ENCODE measurements at places on chromosomes 2 and 18. TPM values are rescaled to one million over a fixed set of nuclear protein-coding genes. Genes with fewer than 3 reads are reported as not detected.

- no peak for DNase-seq
Observed at GRCh38 chr2:49288113-49288705, 133.9 kb upstream of the FSHR start.

DNER gene
- total RNA-seq = 1.2 TPM

DNA sequence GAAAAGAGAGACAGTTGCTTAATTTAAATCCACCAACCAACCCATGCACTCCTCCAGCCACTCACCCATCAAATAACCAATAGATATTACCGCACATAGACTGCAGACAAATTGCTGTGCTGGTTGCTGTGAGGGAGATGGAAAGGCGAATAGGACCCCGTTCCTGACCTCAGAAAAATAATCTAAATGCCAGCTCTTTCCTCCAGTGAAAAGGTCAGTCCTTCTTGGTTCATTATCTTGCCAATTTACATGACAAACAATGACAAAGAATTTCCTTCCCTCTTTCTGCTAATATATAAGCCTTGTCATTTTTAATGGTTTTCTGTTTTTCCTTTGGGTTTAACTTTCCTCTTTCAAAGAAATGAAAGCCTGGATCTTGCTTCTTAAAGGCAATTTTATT, 61.6 kb downstream of the MEP1B start:
- DNase-seq = no peak

- DNase-seq = no peak
Observed at GRCh38 chr18:8978394-8978793, 124.1 kb upstream of the NDUFV2 start.

DNA sequence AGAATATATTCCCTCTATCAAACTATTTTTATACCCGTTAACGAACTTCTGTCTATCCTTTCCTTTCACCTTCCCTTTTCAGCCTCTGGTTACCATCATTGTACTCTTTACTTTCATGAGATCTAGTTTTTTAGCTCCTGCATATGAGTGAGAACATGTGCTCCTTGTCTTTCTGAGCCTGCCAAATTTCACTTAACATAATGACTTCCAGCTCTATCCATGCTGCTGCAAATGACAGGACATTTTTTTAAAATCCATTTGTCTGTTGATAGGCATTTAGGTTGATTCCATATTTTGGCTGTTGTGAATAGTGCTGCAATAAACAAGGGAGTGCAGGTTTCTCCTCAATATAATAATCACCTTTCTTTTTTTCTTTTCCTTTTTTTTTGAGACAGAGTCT, 8.2 kb upstream of the CCDC195 start:
- DNase-seq = no peak

DNA sequence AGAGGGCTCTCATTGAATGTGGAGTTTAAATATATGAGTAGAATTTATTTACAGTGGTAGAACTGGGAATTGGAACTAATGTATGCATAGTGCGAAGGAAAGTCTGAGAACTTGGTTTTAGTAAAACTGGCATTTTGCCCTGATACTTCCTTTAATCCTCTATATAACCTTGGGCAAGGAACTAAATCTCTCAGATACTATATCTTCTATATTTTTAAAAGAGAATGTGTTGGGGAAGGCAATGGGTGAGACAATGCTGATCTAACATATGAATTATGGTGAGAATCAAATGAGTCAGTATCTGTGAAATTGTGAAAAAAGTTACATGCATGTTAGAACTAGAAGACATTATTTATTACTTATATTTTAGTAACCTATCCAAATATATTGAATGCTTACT, 2109.4 kb upstream of the PIK3C3 start:
- DNase-seq = no peak

KIAA2012 gene
- 2.8 TPM for total RNA-seq

GRCh38 chr18:79567481-79568147, 112.0 kb upstream of the CTDP1 start:
- peak; percentile 47 for DNase-seq

DNA sequence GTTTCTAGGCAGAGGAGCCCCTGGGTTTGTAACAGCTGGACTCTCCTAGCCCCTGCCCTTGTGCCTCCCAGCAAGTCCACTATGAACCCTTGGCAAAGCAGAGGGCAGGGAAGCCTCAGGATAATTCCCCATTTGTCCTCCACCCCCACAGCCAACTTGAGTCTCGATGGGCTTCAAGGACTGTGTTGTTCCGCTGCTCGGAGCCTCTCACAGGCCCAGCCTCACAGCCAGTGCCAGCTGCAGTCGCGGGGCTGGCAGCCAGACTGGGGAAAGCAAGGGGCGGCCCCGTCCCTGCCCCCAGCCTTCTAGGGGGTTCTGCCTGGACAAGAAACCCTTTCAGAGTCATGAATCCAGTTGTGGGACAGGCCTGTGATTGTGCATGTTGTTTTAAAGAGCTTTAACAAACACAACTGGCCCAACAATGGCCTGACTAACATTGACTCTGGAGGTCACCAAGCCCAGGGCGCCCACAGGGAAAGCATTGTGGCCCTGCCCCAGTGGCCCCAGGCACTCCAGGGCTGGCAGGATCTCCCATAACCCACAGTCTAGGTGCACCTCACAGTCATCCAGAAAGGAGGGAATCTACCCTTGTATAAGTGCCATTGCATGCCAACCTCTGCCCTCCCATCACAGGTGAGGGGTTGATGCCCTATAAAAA, 71.8 kb upstream of the DAPL1 start:
- DNase-seq = no peak

CRYBA2 gene
- not detected for total RNA-seq

- no peak for DNase-seq
Observed at GRCh38 chr2:51511002-51511401, 479.1 kb upstream of the NRXN1 start.

UGT1A9 gene
- not detected for total RNA-seq

DES gene
- total RNA-seq = 64.5 TPM

- DNase-seq = peak; percentile 20
Observed at GRCh38 chr18:48800876-48801727, 149.7 kb downstream of the SMAD7 start.

DNAH6 gene
- total RNA-seq = 6.3 TPM

- DNase-seq = no peak
Observed at GRCh38 chr2:172052000-172052983, 33.0 kb upstream of the DLX1 start.

SP140L gene
- 34.0 TPM for total RNA-seq

AFTPH gene
- 42.6 TPM for total RNA-seq

DCAF17 gene
- total RNA-seq = 15.6 TPM

GRCh38 chr2:232843834-232844233, 26.2 kb upstream of the SNORC start:
- DNase-seq = no peak

GRCh38 chr2:1052771-1053191, 102.1 kb downstream of the SNTG2 start:
- no peak for DNase-seq

DNA sequence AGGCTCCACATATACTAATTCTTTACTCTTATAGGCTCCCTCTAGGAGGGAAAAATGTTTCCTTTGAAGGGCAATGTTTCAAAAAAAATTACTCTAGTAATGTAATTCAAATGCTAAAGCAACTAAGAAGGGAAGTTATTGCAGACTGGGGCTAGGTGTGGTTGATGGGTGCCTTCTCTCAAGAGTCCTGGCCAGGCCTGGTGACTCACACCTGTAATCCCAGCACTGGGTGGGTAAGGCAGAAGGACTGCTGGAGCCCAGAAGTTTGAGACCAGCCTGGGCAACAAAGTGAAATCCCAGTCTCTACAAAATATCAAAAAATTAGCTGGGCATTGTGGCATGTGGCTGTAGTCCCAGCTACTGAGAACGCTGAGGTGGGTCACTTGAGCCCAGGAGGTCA, 31.2 kb upstream of the CDKL4 start:
- DNase-seq = no peak

DNA sequence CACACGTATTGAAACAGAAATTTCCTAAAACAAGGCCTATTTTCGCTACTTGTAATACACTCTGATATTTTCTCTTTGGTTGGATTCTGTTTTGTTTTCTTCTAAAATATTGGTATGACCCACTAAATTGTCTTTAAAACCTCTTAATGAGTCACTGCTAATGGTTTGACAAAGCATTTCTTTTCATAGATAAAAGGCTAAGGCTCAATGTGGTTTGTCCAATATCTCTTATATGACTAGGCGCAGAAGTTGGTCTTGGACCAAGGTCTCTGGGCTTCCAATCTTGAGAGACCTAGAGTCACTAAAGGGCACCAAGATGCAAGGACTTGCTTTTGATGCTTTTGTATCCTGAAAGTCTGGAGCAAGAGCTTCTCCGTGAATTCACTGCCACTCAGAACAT, 498.2 kb upstream of the TCF4 start:
- no peak for DNase-seq

DNA sequence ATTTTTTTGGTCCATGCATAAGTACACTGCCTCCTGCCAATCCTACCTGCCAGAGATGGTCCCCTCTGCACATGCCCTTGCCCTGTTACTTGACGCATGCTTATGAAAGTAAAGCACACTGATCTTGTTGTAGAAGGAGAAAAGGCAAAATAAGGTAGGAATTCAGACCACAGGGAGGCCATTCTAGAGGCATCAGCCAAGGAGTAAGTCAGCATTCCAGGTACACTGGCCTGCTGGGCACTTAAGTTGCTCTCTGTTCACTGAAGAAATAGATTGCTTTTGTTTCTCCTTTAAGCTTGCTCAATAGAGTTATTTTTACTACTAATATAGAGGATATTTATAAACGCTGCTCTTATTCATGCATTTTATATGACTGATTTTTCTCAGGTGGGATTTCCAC, 604.4 kb downstream of the TDRD15 start:
- no peak for DNase-seq

HOXD13 gene
- not detected for total RNA-seq

- DNase-seq = no peak
Observed at GRCh38 chr2:188330316-188331053, 38.8 kb downstream of the GULP1 start.

- DNase-seq = no peak
Observed at GRCh38 chr2:201072201-201072530, 365 bp downstream of the NDUFB3 start.

SERPINB3 gene
- not detected for total RNA-seq

SDC1 gene
- 90.0 TPM for total RNA-seq

TPO gene
- 0.21 TPM for total RNA-seq

DNA sequence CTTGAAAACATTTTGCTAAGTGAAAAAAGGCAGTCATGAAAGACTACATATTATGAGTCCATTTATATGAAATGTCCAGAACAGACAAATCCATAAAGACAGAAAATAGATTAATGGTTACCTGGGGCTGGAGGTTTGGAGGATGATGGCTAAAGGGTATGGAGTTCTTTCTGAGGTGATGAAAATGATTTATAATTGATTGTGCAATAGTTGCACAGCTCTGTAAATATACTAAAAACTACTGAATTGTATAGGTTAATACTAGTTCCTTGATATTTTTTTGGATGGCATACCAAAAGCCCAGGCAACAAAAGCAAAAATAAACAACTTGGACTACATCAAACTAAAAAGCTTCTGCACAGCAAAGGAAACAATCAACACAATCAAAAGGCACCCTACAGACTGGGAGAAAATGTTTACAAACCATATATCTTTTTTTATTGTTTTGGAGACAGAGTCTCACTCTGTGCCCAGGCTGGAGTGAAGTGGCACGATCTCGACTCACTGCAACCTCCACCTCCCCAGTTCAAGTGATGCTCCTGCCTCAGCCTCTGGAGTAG, 21.5 kb downstream of the SOS1 start:
- no peak for DNase-seq

IL36RN gene
- not detected for total RNA-seq

DNA sequence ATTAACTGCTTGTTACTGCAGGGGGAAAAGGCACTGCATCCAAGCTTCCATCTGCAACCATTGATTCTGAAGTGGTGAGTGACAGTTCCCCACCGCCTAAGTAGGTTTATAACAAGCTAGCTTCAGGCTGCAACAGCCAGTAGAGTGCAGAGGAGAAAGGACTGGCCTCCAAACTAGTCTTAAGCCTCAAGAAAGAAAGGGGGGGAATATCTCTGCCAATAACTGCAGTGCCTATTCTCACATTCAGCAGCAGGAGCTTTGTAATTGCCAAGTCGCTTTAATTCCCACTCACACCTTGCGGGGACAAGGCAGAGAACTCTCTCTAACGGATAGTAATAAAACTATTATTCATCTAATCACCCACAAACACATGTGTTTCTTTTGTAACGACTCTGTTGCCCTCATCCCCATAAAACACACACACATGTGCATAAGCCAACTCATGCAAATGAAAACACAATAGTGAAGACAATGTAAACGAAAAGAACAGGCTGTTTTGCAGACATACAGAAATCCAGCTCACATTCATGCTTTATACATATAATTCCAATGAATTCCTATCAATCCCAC, 1963.3 kb upstream of the PIK3C3 start:
- no peak for DNase-seq

- DNase-seq = peak; percentile 54
Observed at GRCh38 chr2:67215214-67216055, 181.7 kb upstream of the ETAA1 start.

- no peak for DNase-seq
Observed at GRCh38 chr2:205850611-205851010, 168.3 kb downstream of the NRP2 start.

GRCh38 chr2:30113617-30114293, 33.1 kb upstream of the YPEL5 start:
- no peak for DNase-seq

DNA sequence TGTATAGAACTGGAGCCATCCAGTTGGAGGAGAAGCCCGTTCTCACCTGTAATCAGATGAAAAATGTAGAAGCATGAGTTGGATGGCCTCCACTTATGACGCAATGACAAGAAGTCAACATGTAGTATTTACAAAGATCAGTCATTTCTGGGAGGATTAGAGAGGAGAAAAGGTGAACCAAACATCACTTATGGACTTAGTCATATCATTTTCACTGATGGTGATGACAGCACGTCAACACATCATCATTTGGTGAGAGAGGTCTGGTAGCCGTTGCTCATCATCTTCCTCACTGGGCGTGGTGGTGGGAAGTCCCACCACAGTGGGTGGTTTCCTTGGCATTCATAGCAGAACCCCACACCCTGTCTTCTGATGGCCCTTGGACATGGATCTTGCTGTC, 264.2 kb upstream of the EPAS1 start:
- no peak for DNase-seq

GRCh38 chr2:200763422-200763821, 48.3 kb upstream of the BZW1 start:
- no peak for DNase-seq

- DNase-seq = peak; percentile 53
Observed at GRCh38 chr2:17851731-17852585, 26.5 kb upstream of the KCNS3 start.

DNA sequence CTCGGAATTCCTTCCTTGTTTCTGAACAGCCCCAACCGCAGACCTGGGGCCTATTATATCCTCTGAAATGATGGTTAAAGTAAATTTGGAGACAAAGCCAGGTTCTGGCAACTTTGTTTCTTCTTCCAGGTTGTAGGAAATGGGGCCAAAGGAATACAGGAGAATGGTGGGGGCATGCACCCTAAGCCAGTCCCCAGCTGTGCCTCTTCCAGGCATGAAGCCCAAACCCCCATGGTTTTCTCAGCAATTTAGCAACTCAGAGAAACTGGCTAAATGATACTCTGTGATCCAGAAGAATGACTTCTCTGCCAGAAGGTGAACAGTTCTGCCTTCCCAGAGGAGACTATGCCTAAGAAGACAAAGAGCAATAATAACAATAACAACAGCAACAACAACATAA, 635.0 kb upstream of the FANCL start:
- DNase-seq = no peak

- DNase-seq = no peak
Observed at GRCh38 chr2:133848111-133848649, 279.9 kb upstream of the NCKAP5 start.
